Posterior vena cava (tissue), 2 donors: ENCODE measurements at places on chromosomes 1 and 21. TPM values are rescaled to one million over a fixed set of nuclear protein-coding genes. Genes with fewer than 3 reads are reported as not detected.

VHLL gene
- total RNA-seq = not detected

GRCh38 chr1:156228501-156228900, 13.5 kb upstream of the BGLAP start:
- DNase-seq = no peak

GRCh38 chr1:88799491-88799890, 91.9 kb downstream of the GTF2B start:
- no peak for DNase-seq

- DNase-seq = no peak
Measured at GRCh38 chr1:75472089-75472970, 138.6 kb downstream of the SLC44A5 start.

C8A gene
- total RNA-seq = not detected

- peak; percentile 2 for DNase-seq
Measured at GRCh38 chr1:54403405-54403804, 2.8 kb downstream of the SSBP3 start.

GRCh38 chr1:178093951-178094738, at the start of gene RASAL2:
RASAL2 (plus strand) TSS chr1:178094104; CDS start chr1:178094493, 389 bp downstream.
- peak; percentile 89 for DNase-seq

DNA sequence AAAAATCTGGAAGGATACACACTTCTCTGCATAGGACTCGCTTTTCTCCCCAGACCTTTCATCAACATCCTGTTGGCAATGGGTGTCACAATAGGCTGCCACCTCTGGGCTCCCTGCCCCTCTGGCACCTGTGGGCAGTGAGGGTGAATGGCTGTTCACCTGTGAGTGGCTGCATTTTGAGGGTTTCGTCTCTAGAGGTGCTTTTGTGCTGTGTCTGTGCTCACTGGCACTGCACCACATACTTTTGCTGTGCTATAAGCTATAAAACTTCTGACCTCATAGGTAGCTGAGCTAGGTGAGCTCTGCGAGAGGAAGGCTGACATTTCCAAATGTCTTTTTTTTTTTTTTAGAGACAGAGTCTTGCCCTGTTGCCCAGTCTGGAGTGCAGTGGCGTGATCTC, 35.9 kb downstream of the SLC30A1 start:
- DNase-seq = no peak

TRABD2B gene
- total RNA-seq = 16.4 TPM

DNA sequence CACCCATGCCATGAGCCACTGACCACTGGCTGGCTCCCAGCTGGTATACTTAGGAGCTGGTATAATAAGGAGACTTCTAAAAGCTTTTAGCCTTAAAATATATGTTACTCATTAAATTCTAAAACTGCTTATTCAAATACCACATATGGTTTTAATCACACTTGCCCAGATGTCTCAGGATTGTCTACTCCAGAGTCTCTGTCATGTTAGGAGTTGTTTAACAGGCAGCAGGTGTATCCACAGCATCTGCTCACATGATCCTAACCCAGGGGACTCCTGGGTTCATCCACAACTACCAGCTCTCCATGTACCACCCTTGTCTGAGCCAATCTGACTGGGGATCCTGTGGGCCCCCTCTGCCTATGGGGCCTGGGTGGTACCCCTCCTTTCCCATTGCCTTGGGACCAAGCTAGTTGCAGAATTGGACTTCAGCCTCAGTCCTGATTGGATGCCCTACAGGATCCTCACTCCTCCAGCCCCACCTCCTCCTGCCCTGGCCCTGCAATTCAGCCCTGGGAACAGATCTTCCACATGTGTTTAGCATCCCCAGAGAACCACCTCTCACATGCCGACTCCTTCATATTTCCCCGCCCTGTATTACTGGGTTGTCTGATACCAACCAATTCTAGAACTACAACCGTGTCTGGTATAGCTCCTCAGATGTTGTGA, 61.3 kb downstream of the BCAR3 start:
- no peak for DNase-seq

DNA sequence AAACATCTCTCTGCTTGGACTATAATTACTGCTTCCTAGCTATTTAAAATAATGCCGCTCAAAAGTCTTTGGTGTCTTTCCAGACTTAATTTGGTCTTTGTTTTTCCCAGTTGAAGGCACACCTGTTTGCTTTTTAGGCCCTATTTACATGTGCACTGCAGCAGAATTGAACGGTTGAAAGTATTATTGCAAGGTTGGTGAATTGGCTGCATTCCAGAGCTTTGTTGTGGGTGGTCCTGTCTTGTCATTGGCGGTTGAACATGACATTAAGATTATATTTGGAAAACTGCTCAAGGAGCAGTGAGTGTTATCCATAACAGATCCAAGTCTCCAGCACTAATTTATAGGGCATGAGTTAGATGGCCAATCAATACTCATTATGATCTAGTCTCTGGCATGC, 656.3 kb downstream of the PTPRC start:
- DNase-seq = no peak

TSTD1 gene
- total RNA-seq = 4.5 TPM

RAB42 gene
- 4.2 TPM for total RNA-seq
